ENCODE measurements at places on chromosomes 5 and 9.

DNA sequence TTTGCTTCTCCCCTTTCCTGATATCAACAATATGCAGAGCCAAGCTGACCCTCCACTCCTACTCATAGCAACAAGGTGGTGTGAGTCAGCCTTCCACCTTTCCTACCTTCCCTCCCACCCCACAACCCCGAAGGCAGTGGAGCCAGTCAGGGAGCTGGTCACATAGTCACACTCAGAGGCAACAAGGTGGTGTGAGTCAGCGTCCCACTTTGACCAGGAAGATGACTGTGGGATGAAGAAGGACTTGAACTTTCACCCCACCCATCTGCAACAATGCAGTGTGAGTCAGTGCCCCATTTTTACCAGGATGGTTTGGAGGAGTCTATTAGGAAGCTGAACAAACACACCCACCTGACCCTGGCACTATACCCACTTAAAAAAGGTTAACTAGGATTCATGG lies 30.1 kb upstream of the ZNF782 start:
- DNase-seq, result no peak

GRCh38 chr5:3596261-3596825 lies 711 bp downstream of the IRX1 start:
- DNase-seq, result no peak

GRCh38 chr9:121542025-121542424 lies 42.4 kb upstream of the GGTA1 start:
- DNase-seq, result no peak

DNA sequence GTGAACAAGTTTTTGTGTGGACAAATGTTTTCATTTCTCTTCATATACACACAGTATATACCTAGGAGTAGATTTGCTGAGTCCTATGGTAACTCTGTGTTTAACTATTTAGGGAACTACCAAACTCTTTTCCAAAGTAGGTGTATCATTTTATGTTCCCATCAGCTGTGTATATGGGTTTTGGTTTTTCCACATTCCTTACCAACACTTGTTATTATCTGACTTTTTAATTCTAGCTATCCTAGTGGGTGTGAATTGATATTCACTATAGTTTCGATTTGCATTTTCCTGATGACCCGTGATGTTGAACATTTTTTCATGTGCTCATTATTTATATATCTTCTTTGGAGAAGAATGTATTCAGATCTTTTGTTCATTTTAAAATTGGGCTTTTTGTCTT lies 3.7 kb downstream of the RGS3 start:
- DNase-seq, result no peak

GRCh38 chr5:73789851-73790281 lies 163.9 kb downstream of the ARHGEF28 start:
- DNase-seq, result no peak
